ENCODE measurements at places on chromosomes 1 and 21. TPM values are rescaled to one million over a fixed set of nuclear protein-coding genes. Genes with fewer than 3 reads are reported as not detected.

Gene TMEM39B
- total RNA-seq, result 12.9 TPM

Gene AGT
- not detected for total RNA-seq

Gene SRGAP2B
- 18.9 TPM for total RNA-seq

Gene AMY1A
- not detected for total RNA-seq

Gene RIMKLA
- 0.50 TPM for total RNA-seq

Gene PCAT6
- 1.4 TPM for total RNA-seq

Gene S100B
- total RNA-seq, result not detected

Gene CASQ1
- total RNA-seq, result not detected

Gene ATP5PB
- total RNA-seq, result 272 TPM

Gene C1orf74
- 1.8 TPM for total RNA-seq

Gene HHAT
- 2.1 TPM for total RNA-seq

Gene NTMT2
- total RNA-seq, result not detected

Gene LAD1
- total RNA-seq, result 1.1 TPM
